ENCODE measurements at places on chromosomes 11 and 22.

DNA sequence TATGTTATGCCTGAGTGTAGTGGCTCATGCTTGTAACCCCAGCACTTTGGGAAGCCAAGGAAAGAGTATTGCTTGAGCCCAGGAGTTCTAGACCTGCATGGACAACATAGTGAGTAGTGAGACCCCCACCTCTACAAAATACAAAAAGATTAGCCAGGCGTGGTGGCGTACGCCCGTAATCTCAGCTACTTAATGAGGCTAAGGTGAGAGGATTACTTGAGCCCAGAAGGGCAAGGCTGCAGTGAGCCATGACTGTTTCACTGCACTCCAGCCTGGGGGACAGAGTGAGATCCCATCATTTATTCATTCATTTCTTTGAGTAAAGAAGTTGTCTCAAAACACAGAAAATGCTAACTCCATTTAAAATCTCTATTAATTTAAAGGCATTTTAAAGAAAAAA lies 1061.6 kb downstream of the JRKL start:
- no peak for DNase-seq

DNA sequence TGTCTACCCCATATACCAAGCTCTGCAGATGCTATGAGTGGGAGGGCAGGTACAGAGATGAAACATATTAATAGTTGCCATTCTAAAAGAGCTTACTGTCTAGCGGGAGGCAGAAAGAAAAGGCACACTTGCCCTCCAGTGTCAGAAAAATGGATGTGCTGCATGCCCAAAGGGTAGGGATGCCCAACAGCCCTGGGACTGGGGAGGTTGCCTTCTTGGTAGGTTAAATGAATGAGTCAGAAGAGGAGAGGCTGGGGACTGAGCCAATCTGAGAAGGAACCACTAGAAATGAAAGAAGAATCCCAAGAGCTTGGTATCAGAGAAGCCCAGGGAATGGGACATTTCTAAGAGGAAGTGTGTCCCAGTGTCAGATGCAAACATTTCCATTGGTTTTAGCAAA lies 1.2 kb downstream of the BIRC3 start:
- peak; percentile 50 for DNase-seq

DNA sequence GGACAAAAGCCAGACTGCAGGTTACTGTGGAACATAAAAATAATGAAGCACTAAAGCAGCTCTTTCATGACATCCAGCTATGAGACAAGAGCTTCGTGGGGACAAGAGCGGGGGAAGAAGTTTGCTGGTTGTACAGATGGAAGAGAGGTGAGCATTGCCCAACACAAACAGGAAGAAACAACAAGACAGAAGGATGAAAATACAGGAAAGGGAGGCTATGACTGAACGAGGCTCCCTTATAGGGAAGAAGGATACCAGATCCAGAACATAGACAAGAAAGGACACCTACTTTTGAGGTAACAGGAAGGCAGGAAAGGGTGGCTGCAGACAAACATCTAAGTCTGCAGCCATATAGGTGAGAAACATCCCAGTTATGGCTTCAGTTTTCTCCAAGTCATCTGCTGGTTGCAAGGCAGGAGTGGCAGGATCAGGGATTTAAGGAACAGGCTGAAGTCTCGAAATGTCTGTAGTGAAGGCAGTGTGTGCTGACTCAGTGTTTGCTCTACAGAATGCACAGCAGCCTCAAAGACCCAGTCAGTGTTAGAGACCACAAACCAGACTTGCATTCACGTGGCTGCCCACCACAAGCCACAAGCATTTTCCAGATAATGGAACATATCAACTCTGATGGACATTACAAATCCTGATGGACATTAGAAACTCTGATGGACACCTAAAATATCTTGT lies 1.9 kb downstream of the CLTCL1 start:
- peak; percentile 8 for DNase-seq

GRCh38 chr11:46951864-46952263 lies 15.3 kb downstream of the CSTPP1 start:
- DNase-seq, result no peak

DNA sequence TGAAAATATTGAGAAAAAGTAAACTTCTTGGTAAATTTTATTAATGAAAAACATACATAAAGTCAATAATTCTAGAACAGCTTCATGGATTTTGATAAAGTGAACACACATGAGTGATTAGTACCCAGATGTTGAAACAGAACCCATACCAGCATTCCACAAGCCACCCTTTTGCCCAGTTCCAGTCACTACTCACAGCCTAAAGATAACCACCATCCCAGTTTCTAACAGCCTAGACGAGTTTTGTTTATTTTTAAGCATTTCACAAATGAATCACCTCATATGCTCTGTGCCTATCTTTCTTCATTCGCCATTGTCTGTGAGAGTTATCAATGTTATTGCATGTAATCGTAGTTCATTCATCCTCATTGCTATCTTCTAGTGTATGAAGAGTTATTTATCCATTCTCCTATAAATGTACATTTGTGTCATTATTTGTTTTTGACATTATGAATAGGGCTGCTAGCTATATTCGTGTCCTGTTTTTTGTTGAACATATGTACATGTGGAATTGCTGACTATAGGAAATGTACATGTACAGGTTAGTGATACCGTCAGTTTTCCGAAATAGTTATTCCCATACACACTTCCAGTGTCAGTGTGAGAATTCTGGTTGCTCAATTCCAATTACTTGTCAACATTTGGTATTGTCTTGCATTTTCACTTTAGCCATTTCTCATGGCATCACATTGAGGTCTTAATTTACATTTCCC lies 44.5 kb upstream of the TEAD1 start:
- no peak for DNase-seq

DNA sequence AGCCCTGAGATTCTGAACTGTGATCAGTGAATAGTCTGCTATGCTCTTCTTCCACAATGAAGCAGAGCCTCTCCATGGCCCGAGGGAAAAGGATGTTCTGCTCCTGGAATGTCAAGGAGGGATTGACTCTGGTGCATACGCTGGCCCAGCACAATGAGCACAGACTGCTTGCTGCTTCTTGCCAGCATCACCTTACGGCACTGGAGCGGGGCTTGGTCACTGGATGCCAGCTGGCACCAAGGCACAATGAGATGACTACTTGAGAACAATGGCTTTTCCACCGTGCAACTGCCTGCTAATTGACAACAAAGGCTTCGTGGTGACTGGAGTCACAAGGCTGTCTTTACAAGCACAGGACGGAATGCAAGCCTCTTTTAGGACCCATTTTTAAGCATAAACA lies 139.2 kb downstream of the DSCAML1 start:
- no peak for DNase-seq

GRCh38 chr22:19823902-19824211 lies 30.8 kb downstream of the GNB1L start:
- DNase-seq, result no peak

GRCh38 chr11:68267881-68268240 lies 3.9 kb downstream of the C11orf24 start:
- DNase-seq, result no peak

- DNase-seq, result peak; percentile 22
Measured at GRCh38 chr11:776561-777287, 563 bp downstream of the GATD1 start.

- DNase-seq, result no peak
Measured at GRCh38 chr11:104120493-104121137, 43.3 kb downstream of the PDGFD start.

GRCh38 chr22:25759825-25760231 lies 17.8 kb downstream of the MYO18B start:
- no peak for DNase-seq

GRCh38 chr11:65436412-65437032 lies 13.9 kb downstream of the NEAT1 start:
- DNase-seq, result no peak

DNA sequence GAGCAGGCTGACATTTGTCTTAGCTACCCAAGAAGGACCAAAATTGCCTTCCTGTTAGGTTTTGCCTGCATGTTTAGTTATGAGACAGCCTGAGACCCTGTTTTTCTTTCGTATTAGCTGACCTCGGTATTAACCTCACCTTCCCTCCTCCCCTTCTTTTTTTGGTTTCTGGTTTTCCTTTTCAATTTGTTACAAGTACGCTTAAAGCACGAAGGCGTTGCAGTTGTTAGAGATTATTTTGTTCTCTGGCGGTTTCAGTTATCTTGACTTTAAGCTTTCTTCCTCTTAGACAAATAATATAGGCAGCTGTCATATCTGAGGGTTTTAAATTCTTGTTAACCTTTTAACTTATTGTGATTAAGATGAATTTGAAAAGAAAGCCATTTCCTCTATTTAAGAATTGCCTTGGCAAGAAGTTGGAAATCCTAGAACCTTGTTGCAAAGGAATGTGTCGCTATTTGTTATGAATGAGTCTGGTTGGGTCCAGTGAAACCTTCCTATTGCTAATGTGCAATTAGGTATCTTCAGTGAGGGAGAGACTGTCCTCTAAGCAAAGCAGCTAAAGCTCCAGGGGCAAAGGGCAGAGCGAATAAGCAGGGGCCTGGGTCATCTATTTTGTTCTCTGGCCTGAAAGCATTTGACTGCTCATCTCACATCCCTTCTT lies 45.7 kb downstream of the PACS1 start:
- peak; percentile 13 for DNase-seq

DNA sequence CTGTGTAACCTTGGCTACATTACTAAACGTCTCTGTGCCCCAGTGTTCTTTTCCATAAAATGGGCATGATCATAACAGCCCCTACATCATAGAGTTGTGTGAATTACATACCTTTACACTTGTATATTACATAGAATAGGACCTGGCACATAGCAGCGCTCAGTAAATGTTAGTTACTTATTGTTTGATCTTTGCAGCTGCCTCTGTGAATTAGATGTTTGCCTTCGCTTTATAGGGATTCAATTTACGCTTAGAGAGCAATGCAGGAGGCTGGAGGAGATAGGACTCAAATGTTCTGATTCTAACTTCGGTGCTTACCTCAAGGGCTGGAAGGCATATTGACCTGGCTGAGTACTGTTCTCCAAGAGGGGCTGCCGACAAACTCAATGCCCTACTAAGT lies 10.4 kb upstream of the TIMP3 start:
- DNase-seq, result no peak

- DNase-seq, result no peak
Measured at GRCh38 chr11:125092669-125093068, 18.8 kb downstream of the TMEM218 start.

- peak; percentile 58 for DNase-seq
Measured at GRCh38 chr22:46592390-46592872, 27.8 kb upstream of the GRAMD4 start.

- DNase-seq, result no peak
Measured at GRCh38 chr11:69475141-69475865, 6.2 kb upstream of the LINC01488 start.

- peak; percentile 91 for DNase-seq
Measured at GRCh38 chr11:102346748-102347461, at the start of gene BIRC2. Gene BIRC2 (plus strand): TSS chr11:102347214. CDS start chr11:102349855, 2,641 bp downstream.

- DNase-seq, result no peak
Measured at GRCh38 chr22:48431536-48432315, 1395.9 kb downstream of the BRD1 start.

DNA sequence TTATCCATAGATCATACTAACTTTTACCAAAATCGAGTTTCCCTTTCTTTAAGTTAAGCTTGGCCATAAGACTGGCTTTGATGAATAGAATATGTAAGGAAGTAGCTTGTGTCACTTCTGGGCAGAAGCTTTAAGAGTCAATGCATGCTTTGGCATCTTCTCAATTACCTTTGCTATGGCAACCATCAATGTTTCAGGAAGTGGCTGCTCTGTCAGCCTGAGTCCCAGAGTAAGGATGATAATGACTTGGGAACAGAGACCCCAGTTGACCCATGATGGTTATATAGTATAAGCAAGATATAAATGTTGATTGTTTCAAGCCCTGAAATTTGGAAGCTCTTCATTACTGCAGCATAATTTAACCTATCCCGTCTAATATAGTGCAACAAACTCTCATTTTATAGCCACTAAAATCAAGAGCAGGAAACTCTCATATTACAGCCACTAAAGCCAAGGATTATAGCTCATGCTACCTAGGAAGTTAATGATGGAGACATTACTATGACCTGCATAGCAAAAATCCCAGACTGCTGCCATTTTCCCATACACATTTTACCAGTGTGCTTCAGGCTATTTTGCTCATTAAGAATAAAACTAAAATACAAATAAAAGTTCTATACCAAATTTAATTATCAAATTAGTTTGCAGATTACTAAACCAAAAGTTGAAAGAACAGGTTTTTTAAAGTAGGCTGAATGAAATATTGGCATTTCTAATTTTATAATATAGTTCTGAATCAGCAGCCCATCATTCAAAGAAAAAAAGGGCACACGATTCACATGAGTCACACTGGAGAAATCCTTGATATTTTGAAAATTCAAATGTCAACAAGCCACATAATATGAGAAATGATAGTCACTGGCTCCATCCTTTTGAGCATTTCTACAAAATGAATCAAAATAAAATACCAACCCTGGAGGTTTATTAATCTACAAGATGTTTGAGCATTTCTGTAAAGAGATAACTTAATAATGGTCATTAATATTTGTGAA lies 23.8 kb downstream of the FSHB start:
- DNase-seq, result no peak

DNA sequence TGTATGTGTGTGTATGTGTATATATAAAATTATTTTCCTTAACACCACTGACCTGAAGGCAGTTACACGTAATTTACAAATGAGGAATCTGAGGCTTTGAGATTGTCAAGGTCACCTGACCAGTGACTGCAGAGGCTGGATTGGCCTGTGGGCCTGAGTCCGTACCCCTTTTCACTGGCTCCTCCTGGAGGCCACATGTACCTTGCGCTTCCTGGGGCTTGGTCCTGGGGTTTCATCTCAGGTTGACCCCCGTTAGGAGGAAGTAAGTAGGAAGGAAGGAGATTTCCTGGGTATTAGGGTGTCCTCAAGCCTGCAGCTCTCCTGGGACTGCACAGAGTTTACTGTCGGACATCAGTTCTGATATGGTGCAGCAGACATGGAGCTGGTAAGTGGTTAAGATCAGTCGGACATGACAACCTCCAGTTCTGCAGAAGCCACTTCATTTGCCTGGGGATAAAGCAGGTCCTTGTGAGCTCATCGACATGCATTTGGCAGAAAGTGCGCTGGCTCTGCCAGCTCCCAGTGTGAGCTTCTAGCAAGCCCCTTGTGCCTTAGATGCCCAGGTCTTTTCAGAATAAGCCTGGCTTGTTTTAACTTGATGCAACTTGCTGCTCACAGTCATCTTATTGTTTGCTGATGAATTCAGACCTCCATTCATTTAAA lies 36.6 kb downstream of the ST3GAL4 start:
- DNase-seq, result no peak

DNA sequence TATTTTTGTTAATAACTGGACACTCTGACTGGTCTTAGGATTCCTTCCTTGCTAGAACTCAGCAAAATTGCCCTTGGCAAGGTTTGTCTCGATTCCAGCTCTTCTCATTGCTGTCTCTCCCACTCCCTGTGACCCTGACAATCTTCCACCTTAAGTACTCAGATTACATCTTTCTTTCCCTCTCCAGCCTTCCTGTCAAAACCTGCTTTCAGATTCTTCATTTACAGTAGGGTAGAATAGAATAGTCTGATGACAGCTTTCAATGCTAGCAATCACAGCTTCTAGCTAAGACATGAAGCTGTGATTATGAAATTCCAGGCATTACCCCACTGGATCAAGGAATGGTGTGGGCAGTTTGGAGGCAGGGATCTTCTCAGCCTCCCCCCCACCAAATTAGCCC lies 39.2 kb upstream of the LMO2 start:
- no peak for DNase-seq

GRCh38 chr22:21699643-21700042 lies 33.8 kb downstream of the PPIL2 start:
- no peak for DNase-seq

GRCh38 chr22:50606165-50606945 lies 5.8 kb downstream of the MAPK8IP2 start:
- DNase-seq, result no peak

All from activated gamma-delta T cell treated with Interleukin-2 at 50 U/mL for 16 hours (primary cell).